ENCODE measurements at places on chromosomes 13 and 19.

GRCh38 chr19:38387550-38388348, at the start of gene GGN:
GGN (minus strand) TSS chr19:38388034; CDS start chr19:38387261, 773 bp downstream.
- no peaks in the 10 kb centered on the region for H3K36me3 ChIP-seq
- H3K4me3 ChIP-seq = peak within 1 kb of the TSS; percentile 58
- no peak within 1 kb of the TSS for H3K27ac ChIP-seq
- peak; percentile 73 for DNase-seq
- peaks cover 19% of the 10 kb centered on the region for H3K27me3 ChIP-seq
- peaks cover 22% of the 10 kb centered on the region for H3K4me1 ChIP-seq

- no peaks in the 10 kb centered on the region for H3K36me3 ChIP-seq
- H3K4me3 ChIP-seq = no peak overlapping the region
- H3K27me3 ChIP-seq = no peaks in the 10 kb centered on the region
Measured at GRCh38 chr13:40878823-40879222, 89.4 kb downstream of the SLC25A15 start.

DNA sequence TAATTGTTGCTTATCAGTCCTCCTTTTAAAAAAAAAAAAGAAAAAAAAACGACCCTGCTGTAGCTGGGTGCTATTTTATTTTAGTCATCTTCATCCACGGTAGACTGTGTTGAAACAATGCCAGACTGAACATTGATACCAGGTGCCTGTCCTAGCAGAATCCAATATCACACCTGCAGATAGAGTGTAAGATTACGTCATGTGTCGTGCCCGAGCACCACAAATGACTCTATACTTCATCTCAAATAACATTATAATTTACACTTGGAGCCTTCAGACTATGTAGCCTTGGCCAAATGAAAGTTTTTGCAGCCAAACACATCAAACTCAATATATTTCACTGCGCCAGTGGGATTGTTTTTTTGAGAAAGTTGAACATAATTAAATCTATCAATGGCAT, 410.6 kb downstream of the FGF9 start:
- no peak overlapping the region for H3K4me3 ChIP-seq
- H3K4me1 ChIP-seq = no peaks in the 10 kb centered on the region
- H3K36me3 ChIP-seq = no peaks in the 10 kb centered on the region
- no peak for DNase-seq

DNA sequence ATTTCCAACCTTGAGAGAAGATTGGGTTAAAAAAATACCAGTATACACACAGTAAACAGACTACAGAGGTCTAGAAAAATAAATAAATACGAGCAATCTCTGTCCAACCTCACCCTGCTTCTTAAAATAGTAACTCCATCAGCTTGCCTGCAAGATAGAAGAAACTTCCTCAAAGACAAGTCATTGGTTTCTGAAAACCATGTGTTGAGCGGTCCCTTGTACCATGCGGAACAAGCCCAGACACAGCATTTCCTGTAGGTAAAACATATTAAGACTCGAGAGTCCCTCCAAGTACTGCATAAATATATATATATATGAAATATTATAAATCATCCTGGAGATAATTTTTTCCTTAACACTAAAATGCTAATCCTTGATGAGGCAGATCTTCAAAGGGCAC, 157.4 kb downstream of the MZT1 start:
- no peaks in the 10 kb centered on the region for H3K4me1 ChIP-seq
- no peaks in the 10 kb centered on the region for H3K27me3 ChIP-seq
- no peak for DNase-seq
- no peak overlapping the region for H3K27ac ChIP-seq

DNA sequence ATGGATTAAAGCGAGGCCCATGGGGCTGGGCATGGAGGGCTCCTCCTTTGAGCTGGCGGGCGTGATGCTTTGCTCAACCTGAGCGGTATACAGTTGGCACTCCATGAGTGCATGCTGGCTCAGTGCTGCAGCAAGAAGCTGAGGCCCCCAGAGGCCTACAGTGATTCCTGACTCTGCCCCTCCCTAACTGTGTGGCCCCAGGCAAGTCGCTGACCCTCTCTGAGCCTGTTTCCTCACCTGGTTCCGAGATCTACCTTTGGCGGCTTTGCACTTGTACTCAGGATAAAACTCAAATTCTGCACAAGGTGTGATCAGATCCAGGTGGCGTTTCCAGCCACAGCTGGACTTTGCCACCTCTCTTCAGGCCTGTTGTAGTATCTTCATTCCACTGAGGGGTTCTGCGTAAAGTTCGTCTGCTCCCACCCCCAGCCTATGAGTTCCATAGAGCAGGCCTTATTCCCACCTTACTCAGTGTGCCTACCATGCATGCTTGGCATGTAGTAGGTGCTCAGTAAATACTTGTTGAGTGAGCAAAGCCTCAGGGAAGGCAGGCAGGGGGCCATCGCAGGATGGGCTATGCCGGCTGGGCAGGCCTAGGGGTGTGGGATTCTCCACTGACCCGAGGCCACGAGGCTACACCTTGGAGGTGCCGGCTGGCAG, 7.9 kb downstream of the LRP3 start:
- no peaks in the 10 kb centered on the region for H3K27me3 ChIP-seq
- no peak overlapping the region for H3K4me3 ChIP-seq
- DNase-seq = no peak
- H3K27ac ChIP-seq = no peak overlapping the region
- peaks cover 43% of the 10 kb centered on the region for H3K36me3 ChIP-seq

GRCh38 chr19:28075229-28075628, 1137.7 kb downstream of the UQCRFS1 start:
- no peak overlapping the region for H3K4me3 ChIP-seq
- DNase-seq = no peak
- no peaks in the 10 kb centered on the region for H3K4me1 ChIP-seq

- peaks cover 4% of the 10 kb centered on the region for H3K36me3 ChIP-seq
- no peak overlapping the region for H3K27ac ChIP-seq
- DNase-seq = no peak
- H3K4me1 ChIP-seq = no peaks in the 10 kb centered on the region
- no peaks in the 10 kb centered on the region for H3K27me3 ChIP-seq
Measured at GRCh38 chr13:35648201-35648600, 171.7 kb upstream of the MAB21L1 start.

- no peaks in the 10 kb centered on the region for H3K36me3 ChIP-seq
- H3K4me1 ChIP-seq = no peaks in the 10 kb centered on the region
- H3K27me3 ChIP-seq = no peaks in the 10 kb centered on the region
- no peak for DNase-seq
Measured at GRCh38 chr13:22880741-22881720, 299.7 kb upstream of the SGCG start.

- no peak overlapping the region for H3K27ac ChIP-seq
- peaks cover 31% of the 10 kb centered on the region for H3K36me3 ChIP-seq
- H3K27me3 ChIP-seq = no peaks in the 10 kb centered on the region
Measured at GRCh38 chr13:28218679-28219078, 80.3 kb downstream of the PAN3 start.

DNA sequence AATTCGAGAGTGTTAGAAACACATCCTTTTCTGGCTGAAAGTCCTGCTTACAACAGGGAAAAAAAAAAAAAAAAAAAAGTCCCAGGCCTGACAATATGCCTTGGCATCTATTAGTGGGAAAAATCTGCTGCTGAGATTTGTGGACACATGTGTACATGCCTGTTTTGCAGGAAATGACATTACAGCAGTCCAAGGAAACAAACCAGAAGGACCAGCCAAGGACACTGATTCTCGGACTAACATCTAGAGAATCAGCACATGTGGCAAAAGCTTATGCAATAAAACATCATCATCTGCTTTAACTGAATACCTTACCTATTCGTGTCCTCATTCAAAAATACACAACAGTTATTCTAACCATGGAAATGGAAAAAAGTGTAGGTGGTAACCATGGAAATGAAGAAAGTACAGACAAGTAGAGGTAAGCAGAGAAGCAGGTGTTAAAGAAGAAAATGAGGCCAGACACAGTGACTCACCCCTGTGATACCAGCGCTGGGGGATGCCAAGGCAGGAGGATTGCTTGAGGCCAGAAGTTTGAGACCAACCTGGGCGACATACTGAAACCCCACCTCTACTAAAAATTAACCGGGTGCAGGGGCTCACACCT, 9.4 kb upstream of the DPY19L3 start:
- DNase-seq = no peak
- no peak overlapping the region for H3K4me3 ChIP-seq
- no peak overlapping the region for H3K27ac ChIP-seq
- no peaks in the 10 kb centered on the region for H3K27me3 ChIP-seq
- no peaks in the 10 kb centered on the region for H3K4me1 ChIP-seq

GRCh38 chr13:29948244-29948643, 97.8 kb upstream of the UBL3 start:
- H3K4me1 ChIP-seq = no peaks in the 10 kb centered on the region
- no peak overlapping the region for H3K27ac ChIP-seq
- no peak for DNase-seq
- no peaks in the 10 kb centered on the region for H3K36me3 ChIP-seq
- H3K4me3 ChIP-seq = no peak overlapping the region

DNA sequence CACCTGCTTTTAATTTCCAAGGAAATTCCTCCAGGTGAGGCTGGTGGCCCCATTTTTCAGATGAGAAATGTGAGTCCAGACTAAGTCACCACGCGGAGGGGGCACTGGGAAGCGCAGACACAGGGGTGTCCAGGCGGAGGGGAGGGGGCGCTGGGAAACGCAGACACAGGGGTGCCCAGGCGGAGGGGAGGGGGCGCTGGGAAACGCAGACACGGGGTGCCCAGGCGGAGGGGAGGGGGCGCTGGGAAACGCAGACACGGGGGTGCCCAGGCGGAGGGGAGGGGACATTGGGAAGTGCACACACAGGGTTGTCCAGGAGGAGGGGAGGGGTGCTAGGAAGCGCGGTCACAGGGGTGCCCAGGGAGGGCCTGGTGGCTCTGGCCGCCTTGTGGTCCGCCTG, 3.5 kb downstream of the GRK1 start:
- no peaks in the 10 kb centered on the region for H3K4me1 ChIP-seq
- no peak overlapping the region for H3K27ac ChIP-seq
- no peaks in the 10 kb centered on the region for H3K36me3 ChIP-seq
- no peak overlapping the region for H3K4me3 ChIP-seq
- DNase-seq = no peak

DNA sequence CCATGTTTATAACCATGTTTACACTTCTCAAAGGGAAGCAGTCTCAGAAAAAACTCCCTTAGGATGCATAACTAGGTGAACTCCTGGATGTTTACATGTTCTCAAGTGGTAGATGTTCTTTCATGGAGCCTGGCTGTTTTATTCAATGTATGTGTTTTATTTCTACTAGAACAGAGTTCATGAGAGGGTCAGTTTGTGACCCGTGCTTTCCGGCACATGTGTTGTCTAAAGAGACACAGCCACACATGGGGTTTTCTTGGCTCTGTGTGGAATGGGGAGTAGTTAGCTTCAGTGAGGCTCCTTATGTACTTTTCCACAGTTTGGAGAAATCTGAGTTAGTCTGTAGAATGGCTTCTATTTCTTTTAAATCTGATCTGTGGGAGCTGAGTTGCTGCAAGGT, 60.9 kb downstream of the ATP8A2 start:
- H3K27ac ChIP-seq = no peak overlapping the region
- no peak overlapping the region for H3K4me3 ChIP-seq
- DNase-seq = no peak
- H3K4me1 ChIP-seq = no peaks in the 10 kb centered on the region

DNA sequence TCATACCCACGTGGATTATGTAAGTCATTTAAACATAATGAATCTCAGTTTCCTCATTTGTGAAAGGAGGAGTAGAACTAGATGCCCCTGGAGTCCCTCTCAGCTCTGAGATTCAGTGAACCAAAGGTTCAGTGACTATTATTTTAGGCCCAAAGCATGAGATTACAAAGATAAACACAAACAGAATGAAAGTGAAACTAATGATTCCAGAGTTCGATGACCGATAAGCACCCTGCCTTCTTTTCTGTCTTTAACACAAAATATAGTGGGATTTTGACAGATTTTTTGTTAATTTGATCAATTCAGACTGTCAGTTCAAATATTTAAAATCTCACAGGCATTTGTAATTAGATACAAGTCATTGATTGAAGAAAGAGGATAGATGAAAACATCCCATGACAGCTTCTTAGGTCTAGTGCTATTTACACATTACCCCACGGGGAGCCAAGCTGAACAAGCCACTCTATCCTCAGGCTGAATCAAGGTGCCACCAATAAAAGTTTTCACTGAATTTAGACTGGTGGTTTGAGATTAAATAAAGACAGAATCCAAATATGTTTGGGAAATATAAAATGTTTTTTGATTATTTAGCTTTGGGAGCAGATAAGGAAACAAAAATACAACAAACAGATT, 64.6 kb upstream of the RAP2A start:
- no peak for DNase-seq
- H3K4me1 ChIP-seq = peaks cover 13% of the 10 kb centered on the region
- H3K36me3 ChIP-seq = no peaks in the 10 kb centered on the region
- H3K4me3 ChIP-seq = peak overlapping the region; percentile 58
- H3K27ac ChIP-seq = peak overlapping the region; percentile 44

GRCh38 chr13:48403151-48403631, 9.7 kb downstream of the LPAR6 start:
- H3K36me3 ChIP-seq = no peaks in the 10 kb centered on the region
- peaks cover 8% of the 10 kb centered on the region for H3K4me1 ChIP-seq
- no peak for DNase-seq
- peak overlapping the region; percentile 72 for H3K27ac ChIP-seq

DNA sequence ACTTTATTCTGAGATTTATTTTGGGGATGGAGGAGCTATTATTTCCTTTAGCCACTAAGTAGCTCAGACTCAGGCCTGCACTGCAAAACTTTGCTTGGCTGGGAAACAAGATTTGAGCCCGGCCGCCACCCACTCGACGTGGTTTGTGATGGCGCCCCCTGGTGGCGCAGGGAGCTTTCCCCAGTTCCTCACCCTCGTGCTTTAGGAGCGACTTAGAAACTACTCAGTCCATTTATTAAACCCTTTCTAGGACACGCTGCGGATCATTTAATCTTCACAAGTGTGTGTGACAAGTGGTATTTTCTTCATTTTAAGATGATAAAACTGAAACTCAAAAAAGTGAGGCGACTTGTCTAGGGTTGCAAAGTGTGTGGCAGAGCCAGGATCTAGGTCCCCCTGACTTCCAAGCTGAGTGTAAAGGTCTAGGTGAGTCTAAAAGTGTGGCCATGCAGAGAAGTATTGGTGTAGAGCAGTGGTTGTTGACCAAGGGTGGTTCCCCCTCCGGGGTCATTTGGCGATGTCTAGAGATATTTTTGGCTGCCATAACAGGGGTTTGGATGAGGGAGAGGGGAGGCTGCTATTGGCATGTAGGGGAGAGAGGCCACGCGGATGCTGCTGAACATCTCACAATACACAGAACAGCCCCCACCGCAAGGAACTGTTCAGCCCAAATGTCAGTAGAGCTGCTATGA, 2.2 kb downstream of the CXCL17 start:
- no peaks in the 10 kb centered on the region for H3K27me3 ChIP-seq
- no peaks in the 10 kb centered on the region for H3K36me3 ChIP-seq
- no peak overlapping the region for H3K27ac ChIP-seq
- H3K4me3 ChIP-seq = no peak overlapping the region

GRCh38 chr13:114067381-114067885, 65.0 kb downstream of the RASA3 start:
- peak; percentile 51 for DNase-seq
- H3K36me3 ChIP-seq = no peaks in the 10 kb centered on the region
- H3K4me3 ChIP-seq = no peak overlapping the region
- H3K27me3 ChIP-seq = no peaks in the 10 kb centered on the region
